ENCODE measurements at places on chromosomes 6 and 20.

- DNase-seq: no peak
Observed at GRCh38 chr6:6820641-6821238, 232.2 kb downstream of the LY86 start.

- DNase-seq: no peak
Observed at GRCh38 chr6:133855276-133855990, 33.5 kb upstream of the TCF21 start.

DNA sequence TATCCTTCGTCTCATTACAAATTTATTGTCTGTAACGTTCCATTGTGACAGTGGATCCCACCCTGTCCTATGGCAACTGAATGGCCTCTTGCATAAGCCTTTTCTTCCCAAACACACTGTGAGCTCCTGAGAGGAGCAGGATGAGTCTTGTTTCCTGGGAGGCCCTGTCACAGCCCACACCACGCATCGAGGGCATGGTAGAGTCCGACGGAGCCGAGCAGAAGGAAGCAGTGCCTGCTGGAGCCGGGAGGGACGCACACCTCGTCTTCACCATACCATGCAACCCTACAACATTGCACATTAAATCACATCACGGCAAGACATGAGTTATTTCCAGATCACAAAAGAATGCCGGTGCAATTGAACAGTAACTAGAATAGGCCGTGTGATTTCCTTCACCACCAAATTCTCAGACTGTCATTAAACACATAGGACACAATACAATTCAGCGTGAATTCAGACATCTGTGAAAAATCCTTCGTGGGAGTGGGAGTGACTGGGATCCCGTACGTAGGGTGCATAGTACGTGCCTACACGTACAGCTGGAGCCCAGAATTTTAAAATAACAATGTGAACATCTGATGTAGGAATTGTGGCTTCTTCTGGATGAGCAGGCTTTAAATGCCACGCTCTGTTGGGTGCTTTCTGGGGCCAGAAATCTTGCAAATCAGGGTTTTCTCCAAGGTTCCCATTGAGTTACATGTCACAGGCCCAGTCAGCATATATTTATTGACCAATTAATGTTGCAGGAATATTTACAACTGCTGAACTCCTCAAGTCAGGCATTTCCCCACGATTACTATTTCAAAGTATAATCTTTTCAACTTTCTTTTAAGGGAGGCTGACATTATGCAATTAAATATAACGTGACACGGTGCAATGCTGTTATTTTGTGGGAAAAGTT is 201.8 kb downstream of the TTLL2 start:
- DNase-seq: no peak

DNA sequence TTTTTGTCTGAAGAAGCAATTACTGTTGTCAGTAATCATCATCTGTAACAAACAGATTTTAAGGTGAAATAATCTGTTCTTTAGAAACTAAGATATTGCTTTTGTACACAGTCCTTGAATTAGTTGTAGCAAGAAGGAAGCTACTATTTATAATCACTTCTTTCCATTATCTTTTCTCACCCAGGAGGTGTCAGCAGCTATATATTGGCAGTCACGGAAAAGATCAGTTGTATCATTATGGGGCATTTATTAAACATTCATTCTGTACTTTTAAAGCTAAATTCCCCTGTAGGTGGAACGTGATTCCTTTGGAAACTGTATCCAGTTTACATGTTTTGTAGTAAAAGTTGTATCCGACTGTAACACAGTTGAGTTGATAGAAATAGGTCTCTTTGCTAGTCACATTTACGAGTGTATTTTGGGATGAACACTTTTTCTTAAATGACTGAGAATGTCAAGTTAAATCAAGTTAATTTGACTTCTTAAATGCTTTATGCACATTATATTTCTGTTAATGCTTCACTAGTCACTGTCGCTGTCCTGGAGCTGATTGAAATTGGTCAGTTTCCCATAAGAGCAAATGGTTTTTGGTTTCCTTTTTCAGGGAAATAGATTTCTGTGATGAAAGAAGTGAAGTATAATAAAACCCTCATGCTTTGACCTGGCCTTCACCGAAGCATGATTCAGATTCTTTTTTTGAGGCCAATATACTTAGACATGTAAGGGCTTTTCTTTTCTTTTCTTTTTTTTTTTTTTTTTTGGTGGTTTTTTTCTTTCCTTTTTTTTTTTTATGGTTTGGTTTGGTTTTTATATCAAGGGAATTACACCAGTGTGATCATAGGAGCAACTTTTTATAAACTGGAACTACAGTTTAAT is 5.1 kb downstream of the QKI start:
- DNase-seq: no peak

- no peak for DNase-seq
Observed at GRCh38 chr6:80276861-80277260, 170.4 kb downstream of the BCKDHB start.

GRCh38 chr6:3350252-3350796 is 91.6 kb downstream of the PSMG4 start:
- DNase-seq: no peak

GRCh38 chr20:8215361-8215781 is 83.3 kb downstream of the PLCB1 start:
- DNase-seq: no peak

- no peak for DNase-seq
Observed at GRCh38 chr6:95576218-95576997, 927 bp upstream of the MANEA start.

- no peak for DNase-seq
Observed at GRCh38 chr6:70706491-70707123, 38.9 kb downstream of the SMAP1 start.

GRCh38 chr6:44117397-44118128 is 9.7 kb downstream of the MRPL14 start:
- DNase-seq: no peak

- no peak for DNase-seq
Observed at GRCh38 chr20:49866051-49866450, 49.3 kb downstream of the SPATA2 start.

- DNase-seq: no peak
Observed at GRCh38 chr6:33091957-33092356, 16.2 kb downstream of the HLA-DPB1 start.

DNA sequence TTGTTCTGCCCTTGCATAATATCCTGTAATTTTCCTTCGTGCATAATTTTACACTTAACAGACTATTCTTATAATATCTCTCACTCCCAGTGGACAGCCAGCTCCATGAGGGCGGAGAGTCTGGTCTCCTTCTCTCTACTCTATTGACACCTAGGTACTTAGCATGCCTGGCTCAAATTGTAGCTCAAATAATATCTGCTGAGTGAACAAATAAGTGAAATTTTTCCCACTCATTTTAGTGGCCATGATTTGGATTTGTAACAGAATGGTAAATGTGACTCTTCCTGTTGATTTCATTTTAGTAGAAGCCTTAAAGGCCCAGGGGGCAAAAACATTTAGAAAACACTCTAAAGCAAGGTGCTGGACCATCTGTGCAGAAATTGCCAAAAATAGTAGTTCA is 7.8 kb upstream of the DOK5 start:
- DNase-seq: no peak

DNA sequence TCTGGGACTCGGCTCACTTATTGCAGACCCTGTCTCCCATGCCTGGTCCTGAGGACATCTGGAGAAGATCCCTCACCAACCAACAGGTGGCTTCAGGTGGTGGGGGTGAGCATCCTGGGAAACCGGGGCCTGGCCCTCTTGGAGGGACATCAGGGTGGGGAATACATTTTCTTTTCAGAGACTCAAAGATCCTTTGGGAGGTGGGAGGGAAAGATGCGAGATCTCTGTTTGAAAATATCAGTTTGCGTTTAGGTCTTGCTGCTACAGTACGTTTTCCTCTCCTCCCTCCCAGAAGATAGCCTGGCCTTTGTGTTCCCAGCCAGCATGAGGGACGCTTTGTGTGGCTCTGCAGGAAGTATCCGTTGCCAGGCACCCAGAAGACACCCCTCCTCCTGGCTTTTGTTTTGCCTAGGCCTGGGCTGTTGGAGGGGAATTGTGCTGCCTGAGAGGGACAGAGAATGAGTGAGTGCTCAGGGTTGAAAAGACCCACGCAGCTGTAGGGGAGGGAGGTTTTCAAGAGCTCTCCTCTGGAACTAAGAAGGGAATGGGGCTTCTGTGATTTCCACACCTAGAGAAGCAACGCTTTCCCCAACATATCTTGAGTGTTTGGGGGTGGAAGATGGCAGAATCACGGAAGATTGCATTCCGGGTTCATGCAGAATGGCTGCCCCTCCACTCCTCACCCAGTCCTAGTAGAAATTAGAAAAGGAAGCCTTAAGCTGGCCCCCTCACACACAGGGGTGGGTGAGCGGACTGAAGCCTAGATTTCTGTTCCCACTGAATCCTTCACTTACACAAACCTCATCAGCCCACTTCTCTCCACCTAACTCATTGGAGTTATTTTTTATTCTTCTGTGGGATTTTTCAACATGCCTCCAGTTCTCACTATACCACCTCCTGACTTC is 22.0 kb upstream of the SLC2A12 start:
- DNase-seq: no peak

DNA sequence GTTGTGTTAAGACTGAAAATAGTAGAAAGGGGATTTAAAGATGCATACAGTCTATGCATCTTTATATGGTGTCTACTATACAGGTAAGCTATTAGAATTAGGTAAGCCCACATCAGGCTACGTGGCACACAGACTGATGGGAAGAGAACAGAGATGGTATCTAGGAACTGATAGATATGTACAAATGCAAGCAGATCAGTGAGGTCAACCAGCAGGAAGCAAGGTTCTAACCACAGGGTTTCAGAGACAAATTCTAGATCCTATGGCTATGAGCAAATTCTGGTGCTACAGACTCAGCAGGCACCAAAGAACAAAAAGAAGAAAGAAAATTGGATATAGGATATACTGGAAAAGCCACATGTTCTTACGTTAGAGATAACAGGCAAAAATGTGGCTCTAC is 110.6 kb downstream of the TRDN start:
- DNase-seq: no peak

DNA sequence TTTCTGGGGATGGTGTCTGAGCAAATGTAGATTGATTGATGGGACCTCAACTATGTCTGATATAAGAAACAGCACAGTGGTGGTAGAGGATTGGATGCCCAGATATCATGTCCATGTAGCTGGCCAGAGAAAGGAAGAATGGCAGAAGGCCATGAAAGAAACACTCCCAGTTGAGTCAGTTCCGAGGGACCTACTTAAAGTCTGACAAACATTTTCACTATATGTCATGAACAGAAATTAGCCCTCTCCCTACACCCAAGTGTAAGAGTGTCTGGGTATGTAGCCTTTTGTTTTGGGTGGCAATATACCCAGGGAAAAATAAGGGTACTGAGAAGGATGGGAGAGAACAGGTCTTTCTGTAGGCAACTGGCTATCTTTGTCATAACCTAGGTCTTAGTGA is 434.2 kb downstream of the BCKDHB start:
- DNase-seq: no peak

DNA sequence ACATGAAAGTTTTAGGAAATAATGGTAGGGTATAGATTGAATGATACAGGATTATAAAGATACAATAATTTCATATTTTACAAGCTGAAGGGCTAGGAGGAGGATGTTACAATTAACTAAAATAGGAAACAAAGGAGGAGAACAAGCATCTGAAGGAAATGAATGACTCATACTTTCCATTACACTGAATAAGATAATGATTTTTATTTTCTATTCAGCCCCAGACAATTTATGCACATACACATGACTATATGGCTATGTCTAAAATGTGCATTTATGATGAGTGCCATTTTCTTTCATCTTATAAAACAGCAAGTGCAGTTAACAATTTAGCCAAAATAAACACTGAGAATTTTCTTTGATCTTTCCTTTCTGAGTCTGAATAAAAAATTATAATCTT is 994.6 kb upstream of the ADGRB3 start:
- no peak for DNase-seq

DNA sequence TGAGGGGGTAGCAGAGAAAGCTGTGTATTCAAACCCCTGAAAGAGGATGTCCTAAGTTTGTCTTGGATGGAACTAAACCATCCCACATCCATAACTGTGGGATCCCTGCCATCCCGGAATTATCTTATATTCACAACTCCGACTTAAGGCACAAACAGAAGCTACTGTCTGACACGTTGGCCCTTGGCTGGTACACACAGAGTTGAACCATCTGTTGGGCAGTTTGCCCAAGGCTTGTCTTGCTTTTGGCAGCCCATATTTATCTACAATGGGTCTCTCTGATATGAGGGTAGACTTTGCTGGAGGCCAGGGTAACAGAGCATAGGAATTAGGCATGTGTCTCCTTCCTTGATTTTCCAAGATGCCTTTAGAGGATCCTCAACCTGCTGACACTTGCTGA is 116.6 kb upstream of the PROKR2 start:
- DNase-seq: no peak

- no peak for DNase-seq
Observed at GRCh38 chr20:11799281-11799684, 118.4 kb upstream of the BTBD3 start.

- no peak for DNase-seq
Observed at GRCh38 chr6:50843842-50844241, 25.2 kb downstream of the TFAP2B start.

- no peak for DNase-seq
Observed at GRCh38 chr6:92122746-92123145, 1296.6 kb downstream of the EPHA7 start.

DNA sequence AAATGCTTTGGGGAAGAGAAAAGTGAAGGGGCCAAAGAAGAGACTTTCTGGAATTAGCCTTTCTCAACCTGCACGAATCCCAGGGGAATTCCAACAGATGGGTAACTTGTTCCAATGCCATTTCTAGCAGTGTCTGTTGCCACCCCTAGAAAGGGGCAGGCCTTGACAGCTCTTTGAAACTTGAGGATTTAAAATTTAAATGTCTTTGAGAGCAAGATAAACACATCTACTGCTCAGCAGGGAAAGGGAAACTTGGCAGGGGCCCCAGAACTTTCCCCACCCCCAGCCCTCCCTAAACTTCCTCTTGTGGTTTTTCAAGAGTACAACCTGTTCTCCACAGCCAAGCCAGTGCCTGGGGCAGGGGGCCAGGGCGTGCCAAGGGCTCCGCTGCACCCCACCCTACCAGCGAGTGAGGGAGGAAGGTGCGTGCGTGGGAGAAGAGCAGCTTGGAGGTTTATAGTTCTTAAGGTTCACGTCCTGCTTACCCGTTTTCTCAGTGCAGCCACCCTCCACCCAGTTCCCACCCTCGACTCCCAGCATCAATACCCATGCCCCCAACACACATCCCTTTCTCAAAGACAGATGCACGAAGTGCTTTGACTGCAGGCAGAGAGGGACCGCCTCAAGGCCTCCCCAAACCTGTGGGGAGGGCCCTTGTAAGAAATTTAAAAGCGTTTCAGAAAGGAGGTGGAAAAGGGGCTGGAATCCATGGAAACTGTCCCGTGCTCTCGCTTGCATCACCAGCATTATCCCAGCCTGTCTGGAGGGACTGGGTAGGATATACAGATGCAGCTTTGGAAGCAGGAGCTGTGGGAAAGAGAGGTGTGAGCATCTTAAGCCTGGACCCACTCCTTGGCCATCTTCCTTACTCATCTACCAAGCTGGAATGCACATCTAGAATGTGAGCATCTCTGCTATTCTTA is 4.5 kb upstream of the TAF8 start:
- peak; percentile 97 for DNase-seq

- no peak for DNase-seq
Observed at GRCh38 chr6:139448051-139448649, 73.7 kb upstream of the CITED2 start.

Data from suprapubic skin (tissue), 4 donors.